ENCODE measurements at places on chromosomes 2 and 18. TPM values are rescaled to one million over a fixed set of nuclear protein-coding genes. Genes with fewer than 3 reads are reported as not detected.

DNA sequence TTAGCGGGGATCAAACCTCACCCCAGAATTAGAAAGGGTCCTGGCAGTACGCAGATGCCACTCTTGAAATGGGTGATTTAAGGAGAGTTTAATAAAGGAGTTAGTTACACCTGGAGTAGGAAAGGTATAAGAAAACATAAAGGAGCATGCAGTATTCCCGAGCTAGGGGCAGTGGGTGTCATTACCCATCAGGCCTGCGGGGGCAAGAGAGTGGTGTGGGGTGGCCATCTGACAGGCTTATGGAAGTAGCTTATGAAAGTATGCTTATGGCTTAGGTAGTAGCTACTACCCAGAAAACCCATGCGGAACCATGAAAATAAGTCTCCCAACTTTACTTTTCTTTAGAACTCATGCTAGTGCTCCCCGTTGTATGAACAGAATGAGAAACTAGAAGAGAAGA is 568.9 kb upstream of the ACVR2A start:
- H3K4me3 ChIP-seq: no peak overlapping the region
- no peaks in the 10 kb centered on the region for H3K36me3 ChIP-seq
- DNase-seq: no peak
- H3K4me1 ChIP-seq: no peaks in the 10 kb centered on the region
- H3K27me3 ChIP-seq: no peaks in the 10 kb centered on the region
- no peak overlapping the region for H3K27ac ChIP-seq

ALS2 gene
- 35.3 TPM for total RNA-seq

FAM136A gene
- total RNA-seq: 26.0 TPM

- no peaks in the 10 kb centered on the region for H3K27me3 ChIP-seq
Observed at GRCh38 chr18:37741032-37741623, 175.5 kb upstream of the CELF4 start.

DNA sequence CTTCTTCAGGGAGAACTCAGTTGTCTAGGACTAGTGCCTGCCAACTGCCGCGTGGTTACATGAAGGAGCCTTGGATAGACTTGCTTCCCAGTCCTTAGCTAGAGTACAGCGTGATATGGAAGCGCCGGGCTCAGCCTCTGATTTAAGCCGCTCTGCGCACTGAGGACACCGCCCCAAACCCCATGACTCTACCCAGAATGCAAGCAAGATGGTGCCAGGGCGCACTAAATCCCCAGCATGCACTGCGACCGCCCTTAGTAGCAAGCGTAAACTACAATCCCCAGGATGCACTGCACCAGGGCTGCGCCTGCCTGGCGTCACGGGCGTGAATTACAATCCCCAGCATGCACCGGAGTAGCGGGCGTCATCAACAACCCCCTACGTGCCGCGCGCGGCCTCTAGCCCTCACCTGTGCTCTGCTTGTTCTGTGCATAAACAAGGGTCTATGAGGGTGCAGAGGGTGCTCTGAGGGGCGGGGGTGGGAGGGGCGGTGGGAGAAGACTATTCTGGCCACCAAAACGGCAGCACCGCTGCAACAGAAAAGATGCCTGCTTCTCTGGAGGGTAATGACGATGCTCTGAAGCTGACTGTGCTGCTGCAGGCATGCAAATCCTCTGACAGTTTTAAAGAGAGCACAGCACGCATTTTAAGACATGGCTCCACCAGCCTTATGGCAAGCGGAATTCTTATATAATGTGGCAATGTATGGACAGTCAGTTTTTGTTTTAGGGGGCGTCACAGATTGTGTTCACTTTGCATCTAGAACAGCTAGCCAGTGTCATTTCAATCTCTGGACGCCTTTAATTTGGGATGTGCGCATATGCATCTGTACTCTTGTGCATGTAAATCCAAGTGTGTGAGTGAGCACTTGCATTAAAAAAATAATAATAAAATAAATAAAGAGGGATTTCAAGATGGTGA is 282.5 kb upstream of the MYT1L start:
- H3K4me3 ChIP-seq: peak overlapping the region; percentile 66
- no peaks in the 10 kb centered on the region for H3K36me3 ChIP-seq
- peak; percentile 79 for DNase-seq
- H3K27me3 ChIP-seq: no peaks in the 10 kb centered on the region

VIT gene
- total RNA-seq: 0.17 TPM

CCDC102B gene
- total RNA-seq: 4.5 TPM

NMUR1 gene
- 0.23 TPM for total RNA-seq
